ENCODE measurements at places on chromosomes 2 and 18. TPM values are rescaled to one million over a fixed set of nuclear protein-coding genes. Genes with fewer than 3 reads are reported as not detected.

The DAPL1 gene
- polyA plus RNA-seq, result not detected

DNA sequence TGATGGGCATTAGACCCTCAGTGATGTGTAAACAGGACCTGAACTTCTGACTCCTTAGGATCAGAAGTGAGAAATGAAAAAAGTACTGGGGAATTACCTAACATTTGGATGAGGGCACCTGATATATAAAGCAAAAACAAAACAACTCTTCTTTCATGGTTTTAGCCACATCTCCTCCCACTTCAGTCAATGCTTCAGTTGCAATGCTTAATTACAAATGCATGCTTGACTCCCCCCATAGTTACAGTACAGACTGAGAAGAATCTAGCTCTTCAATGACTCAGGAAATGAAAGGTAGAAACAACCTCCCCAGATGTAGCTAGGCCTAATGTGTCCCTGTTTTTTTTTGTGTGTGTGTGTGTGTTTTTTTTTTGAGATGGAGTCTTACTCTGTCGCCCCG, 276.8 kb upstream of the POU3F3 start:
- DNase-seq, result no peak

The WDR35 gene
- 3.6 TPM for polyA plus RNA-seq

The AMER3 gene
- not detected for polyA plus RNA-seq

GRCh38 chr2:159449504-159450124, 163.1 kb upstream of the WDSUB1 start:
- peak; percentile 22 for DNase-seq

The ARHGAP28 gene
- polyA plus RNA-seq, result 3.8 TPM

DNA sequence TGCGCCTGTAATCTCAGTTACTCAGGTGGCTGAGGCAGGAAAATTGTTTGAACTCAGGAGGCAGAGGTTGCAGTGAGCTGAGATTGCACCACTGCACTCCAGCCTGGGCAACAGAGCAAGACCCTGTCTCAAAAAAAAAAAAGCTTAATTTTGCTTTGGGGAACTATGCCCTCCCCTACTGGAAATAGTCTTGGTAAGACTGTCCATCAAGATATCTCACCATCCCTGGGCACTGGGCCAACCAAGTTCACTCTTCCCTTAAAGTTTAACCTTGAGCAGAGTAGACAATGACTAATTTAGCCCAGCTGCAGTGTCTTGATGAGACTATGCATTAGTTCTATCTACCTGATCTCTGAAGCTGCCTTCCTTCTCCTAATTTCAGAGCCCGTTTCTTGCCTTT, 44.7 kb downstream of the ASXL2 start:
- no peak for DNase-seq

The SYT4 gene
- not detected for polyA plus RNA-seq

DNA sequence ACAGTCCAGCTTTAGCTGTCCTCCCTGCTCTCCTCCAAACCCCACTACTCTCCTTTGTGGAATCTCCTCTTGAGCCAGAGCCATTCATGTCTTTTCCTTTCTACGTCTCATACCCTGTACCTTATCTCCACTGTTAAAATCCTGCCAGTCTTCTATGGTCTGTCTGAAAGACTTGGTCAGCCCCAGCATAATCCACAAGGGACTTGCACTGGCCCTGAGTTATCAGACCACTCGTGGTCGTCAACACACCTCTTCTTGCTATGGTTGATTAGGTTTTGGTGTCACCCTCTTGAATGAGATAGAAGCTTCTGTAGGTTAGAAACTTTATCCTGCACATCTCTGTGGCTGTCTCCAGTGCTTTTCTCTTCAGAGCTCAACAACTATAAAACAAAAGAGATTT, 56.8 kb downstream of the MYO1B start:
- no peak for DNase-seq

- DNase-seq, result no peak
Measured at GRCh38 chr2:202642567-202642966, 7.8 kb downstream of the FAM117B start.

- DNase-seq, result no peak
Measured at GRCh38 chr2:116545286-116546068, 1269.0 kb upstream of the DDX18 start.

The GLI2 gene
- polyA plus RNA-seq, result not detected

GRCh38 chr2:221451862-221452788, 120.0 kb downstream of the EPHA4 start:
- no peak for DNase-seq

The KLHL30 gene
- not detected for polyA plus RNA-seq

- DNase-seq, result no peak
Measured at GRCh38 chr2:222439692-222440091, 15.3 kb downstream of the SGPP2 start.

- DNase-seq, result no peak
Measured at GRCh38 chr2:69213782-69214181, 173.2 kb downstream of the GFPT1 start.

GRCh38 chr2:128389388-128390086, 70.9 kb upstream of the HS6ST1 start:
- no peak for DNase-seq

The DARS1 gene
- polyA plus RNA-seq, result 20.9 TPM

DNA sequence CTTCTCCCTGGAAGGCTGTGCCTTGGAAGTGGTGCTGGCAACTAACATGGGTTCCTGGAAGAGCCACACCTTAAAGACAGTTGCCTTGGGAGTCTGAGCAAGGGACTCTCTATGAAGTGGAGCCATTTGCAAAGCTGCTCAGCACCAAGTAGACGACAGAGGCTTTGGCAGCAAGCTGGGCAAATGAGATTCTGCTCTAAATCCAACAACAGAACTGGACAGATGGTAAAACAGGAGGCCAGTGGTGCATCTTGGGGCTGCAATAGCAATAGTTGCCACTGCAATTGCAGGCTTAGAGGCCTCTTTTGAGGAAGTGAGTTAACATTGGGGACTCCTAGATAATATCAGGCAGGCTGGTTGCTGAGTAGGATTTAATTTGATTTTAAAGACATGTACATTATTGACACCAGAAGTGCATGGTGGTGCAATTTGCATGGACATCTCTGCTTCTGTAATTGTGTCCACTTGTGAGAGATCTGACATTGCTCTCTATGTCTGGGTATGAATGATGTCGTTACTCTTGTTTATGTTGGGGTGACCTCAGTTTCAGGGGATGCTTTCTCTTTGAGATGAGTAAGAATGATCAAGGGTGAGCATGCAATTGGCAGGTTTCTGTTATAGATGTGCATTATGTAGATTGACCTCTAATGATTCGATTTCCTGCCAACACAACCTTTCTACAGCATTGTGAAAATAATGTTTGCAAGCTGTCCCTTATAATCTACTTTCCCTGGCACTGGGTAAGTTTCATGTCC, 568.3 kb upstream of the MEX3C start:
- no peak for DNase-seq

The AQP12A gene
- not detected for polyA plus RNA-seq

The COLEC12 gene
- polyA plus RNA-seq, result 7.6 TPM

DNA sequence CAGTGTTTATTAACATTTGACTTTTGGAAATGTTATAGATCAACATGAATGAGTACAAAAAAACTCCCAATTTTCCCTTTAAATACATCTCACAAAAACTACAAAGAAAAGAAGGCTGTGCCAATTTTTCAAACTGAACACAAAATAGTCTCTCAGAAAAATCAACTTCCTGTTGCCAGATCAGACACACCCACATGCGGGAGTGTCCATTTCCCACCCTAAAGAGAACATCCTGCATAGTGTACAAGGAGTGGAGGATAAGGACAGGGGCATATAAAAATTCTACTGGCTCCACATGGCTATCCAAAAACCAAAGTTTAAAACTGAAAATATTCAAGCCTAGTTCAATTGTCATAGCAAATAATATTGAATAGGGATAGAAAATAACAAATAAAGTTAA, 165.3 kb downstream of the ATAD2B start:
- DNase-seq, result no peak

The C18orf54 gene
- polyA plus RNA-seq, result 2.6 TPM
